ENCODE measurements at places on chromosomes 4 and X. TPM values are rescaled to one million over a fixed set of nuclear protein-coding genes. Genes with fewer than 3 reads are reported as not detected.
A peak's percentile ranks its signal among the peaks of the same experiment; 100 is the strongest.

ZNF732 gene
- 4.9 TPM for polyA plus RNA-seq

- no peak for DNase-seq
These were observed 73.9 kb downstream of the TRPC5 start for GRCh38 chrX:112008724-112009123.

DNA sequence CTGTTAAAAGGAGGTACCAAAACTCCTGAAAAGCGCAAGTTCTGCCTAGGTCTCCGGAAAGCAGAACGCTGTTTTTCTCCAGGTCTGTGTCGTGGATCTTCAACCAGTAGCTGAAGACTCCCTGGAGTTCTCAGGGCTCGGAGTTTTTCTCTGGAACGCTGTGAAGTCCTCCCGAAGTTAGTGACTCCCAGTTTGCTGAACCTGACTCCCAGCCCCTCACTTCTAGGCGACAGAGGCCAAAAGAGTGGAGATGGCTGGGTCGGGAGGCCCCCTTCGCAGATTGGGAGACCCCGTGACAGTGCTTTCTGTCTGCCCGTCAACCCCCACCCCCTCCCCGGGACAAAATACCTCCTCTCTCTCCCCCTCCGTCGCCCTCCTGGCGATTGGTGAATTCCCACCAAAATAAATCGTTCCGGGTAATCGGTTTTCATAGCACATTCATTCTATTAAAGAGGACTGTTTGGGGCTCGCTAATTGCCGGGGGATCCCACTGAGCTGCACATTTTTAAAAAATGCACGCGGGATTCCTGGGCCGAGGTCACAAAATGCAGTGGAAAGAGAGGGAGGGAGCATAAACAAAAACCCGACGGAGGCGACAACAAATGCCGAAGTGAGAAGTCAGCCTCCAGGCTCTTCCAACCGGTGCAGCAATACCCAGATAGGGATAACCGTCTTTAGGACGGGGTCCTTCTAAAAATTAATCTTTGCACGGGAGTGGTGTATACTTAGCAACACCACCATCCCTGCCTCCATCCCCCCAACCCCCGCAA is 4.0 kb upstream of the MSX1 start:
- DNase-seq = no peak

DNA sequence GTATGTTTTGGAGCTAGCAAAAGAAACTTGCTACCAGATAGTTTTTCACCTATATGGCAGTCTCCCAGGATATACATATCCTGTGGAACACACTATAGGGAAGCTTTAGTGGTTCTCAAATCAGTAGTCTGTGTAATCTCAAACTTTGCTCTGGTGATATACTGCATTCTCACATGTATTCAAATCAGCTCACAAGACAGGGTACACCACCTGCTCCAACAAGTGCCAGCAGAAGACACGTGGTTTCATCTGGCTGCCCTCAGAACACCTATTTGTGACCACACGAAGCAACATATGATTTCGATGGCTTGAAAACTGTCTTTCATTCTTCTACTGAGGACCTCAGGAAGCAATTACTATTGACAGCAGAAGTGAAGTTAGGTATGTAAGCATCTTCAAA is 37.7 kb downstream of the BCLAF3 start:
- DNase-seq = no peak

RAB33A gene
- polyA plus RNA-seq = 0.52 TPM

DNA sequence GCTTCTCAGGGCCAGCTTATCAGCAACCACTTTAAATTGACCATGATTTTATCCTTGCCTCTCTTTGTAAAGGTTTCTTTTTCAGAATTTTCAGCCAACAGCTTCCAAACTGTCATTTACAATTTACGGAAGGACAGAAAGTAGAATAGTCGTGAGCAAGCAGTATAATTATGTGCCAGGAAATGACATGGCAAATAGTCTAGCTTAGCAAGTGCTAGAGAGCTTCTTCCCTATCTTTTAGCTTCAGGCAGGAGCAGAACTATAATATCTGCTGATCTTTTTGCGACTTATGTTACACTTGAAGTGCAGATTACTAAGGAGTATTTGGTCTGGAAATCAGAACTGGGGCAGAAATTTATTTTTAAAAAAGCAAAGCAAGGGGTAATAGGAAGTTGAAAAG is 123.0 kb upstream of the AP1S2 start:
- DNase-seq = no peak

DNA sequence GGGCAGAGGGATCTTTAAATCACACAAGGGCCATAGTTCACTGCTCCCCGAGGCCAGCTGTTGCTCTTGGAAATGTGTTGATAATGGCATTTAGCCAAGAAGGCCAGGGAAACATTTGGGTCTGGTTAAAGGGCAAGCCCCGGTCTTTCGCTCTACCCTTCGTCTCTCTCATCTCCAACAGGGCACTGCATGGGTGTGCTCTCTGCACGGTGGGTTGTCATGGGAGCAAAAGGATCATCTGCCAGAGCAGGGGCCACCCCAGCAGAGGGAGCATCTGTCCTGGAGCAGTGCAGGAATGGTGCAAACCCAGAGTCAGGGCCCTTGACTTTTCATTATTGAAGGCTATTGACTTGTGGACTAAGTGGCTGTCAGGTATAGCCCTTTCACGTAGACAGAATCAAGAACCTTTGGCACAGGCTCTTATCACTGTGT is 22.7 kb upstream of the PGRMC2 start:
- DNase-seq = peak; percentile 19

APLN gene
- polyA plus RNA-seq = 4.4 TPM

Measured in left kidney (tissue), 8 donors.